ENCODE measurements at places on chromosomes 2 and 18.

- DNase-seq: no peak
These were observed 68.5 kb downstream of the AGPS start for GRCh38 chr2:177460973-177461585.

DNA sequence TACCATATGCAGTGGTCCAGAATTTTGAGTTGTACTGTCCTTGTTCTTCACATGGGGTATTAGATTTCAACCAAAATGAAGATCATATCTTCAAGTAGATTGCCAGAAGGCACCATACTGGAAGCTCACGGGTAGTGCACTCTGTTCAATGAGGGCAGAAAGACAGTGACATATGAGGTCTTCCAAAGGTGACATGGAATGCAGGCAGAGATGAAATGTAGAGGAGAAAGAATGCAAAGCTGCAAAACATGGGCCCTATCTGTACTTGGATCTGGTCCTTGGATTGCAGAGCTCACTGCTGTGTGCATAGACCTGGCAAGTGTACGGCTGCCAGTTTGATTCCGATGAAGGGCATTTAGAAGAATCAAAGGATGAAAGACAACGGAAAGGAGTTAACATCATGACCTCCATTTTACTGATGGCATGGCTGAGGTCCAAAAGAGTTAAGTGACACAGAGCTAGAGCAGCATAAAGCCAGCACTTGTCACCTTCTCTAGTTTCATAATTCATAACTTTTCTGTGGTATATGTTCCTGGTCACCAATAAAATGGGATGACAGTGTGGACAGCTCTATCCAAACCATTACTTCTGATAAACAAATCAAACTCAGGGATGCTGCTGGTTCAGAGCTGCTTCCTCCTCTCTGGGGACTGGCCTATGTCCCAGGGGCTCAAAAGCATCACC is 64.7 kb downstream of the BCL2 start:
- DNase-seq: no peak

DNA sequence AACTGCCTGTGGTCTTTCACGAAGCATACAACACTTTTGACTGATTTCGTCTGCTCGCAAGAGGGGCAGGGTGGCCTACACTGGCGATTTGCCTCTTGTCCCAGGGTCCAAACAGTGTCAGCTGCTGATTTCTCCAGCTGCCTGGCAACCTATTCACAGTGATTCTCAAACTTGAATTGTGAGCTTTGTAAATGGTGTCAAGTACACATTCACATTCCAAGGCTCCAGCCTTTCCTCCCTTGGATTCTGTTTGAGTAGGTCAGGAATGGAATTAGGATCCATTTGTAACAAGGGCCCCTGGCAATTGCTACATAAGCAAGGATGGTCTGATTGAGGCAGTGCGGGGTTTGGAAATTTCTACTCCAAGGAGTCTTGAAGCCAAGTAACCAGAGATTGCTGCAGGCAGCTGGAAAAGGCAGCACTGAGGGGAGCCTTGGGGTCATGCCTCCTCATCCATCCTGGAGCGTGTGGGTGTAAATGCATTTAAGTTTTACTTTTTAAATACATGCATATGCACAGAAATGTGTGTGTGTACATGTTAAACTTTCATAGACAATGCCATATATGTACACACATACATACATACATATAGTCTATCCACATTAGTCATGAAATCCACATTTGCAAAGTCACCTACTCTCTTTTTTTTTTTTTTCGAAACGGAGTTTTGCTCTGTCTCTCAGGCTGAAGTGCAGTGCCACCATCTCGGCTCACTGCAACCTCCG is 86.8 kb upstream of the UXS1 start:
- no peak for DNase-seq

- DNase-seq: no peak
These were observed 644.4 kb downstream of the GALR1 start for GRCh38 chr18:77894060-77894459.

DNA sequence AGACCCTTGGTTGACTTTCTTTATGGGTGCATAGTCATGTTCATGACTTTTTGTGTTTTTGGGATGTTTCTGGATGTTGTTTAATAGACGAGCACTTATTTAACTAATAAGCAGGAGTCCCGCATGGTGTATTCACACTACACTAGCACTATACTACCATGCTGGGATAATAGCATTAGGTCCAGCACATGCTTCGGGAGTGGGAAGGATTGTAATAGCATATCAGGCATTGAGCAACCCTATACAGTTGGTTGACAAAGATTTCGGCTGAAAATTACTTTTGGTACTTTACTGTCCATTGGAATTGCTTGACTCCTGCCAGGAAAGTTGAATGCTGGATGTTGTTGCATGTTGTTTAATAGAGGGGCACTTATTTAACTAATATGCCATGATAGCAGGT is 2.8 kb downstream of the SH3RF3 start:
- no peak for DNase-seq

DNA sequence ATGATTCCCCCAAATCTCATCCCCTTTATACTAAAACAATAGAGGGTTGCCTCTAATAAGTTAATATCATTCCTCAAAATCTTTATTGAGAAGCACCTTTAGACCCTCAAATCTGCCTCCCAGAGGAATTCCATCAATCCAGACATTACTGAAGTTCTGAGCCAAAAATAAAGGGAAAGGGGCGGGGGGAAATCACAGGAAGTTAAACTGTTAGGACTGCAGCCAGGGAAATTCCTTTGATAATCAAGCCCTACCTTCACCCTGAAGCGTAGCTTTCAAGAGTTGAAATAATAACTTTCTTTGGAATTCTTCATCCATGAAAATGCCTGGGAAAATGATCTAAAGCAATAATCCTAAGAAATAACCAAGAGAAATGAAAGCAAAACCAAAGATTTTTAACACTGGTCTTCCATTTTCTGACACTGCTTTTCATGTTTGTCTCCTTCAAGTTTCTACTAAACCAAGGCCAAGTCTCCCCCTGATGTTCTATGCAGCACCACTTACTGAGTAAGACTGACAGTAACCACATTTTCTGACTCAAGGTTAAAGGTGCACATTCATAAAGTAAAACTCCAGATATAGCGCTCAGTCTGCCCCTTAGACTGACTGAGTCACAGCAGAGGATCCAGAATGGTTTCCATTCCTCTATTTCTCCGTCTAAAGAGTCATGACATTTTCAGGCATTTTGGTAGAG is 78.2 kb downstream of the TCF4 start:
- no peak for DNase-seq

- no peak for DNase-seq
These were observed 164.1 kb downstream of the KIAA1328 start for GRCh38 chr18:36993068-36993467.

- DNase-seq: no peak
These were observed 1.7 kb downstream of the EVA1A start for GRCh38 chr2:75558786-75559679.

GRCh38 chr2:65576861-65577601 is 144.6 kb upstream of the SPRED2 start:
- no peak for DNase-seq

- DNase-seq: no peak
These were observed 32.1 kb downstream of the REEP1 start for GRCh38 chr2:86305195-86305914.

DNA sequence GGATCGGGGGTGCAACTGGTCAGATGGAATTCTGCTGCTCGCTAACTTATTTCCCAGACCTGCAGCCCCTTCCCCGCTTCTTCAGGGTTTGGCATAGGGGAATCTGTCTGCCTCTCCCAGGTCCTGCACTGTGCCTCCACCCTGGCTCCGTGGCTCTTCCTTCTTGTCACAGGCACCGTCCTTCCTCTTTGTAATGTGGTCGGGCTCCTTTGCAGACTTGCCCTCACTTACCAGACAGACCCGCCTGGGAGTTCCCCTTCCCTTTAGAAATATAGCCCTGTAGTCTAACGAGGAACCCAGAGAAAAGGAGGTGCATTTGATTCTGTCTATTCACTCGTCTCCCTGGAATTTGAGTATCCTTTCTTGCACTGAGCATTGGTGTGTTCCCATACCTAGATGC is 63.9 kb upstream of the PAX8 start:
- no peak for DNase-seq

DNA sequence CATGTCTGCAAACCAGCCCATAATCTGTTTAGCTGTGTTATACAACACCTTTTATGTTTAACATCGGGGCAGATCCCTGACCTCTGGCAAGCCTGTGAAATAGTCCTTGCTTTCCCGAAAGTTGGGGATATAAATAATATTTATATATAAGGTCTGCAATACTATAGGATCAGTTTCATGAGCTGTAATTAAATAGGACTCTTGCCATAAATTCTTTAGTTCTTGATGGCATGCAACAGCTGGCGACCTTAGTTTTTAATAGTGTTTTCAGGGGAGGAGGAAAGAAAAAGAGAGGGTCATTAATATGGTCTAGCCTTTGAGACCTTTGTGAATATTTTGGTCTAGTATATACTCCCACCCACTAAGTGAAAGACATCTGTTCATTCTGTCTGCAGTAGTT is 166.5 kb downstream of the MTX2 start:
- no peak for DNase-seq

- DNase-seq: no peak
These were observed 146.3 kb upstream of the APCDD1 start for GRCh38 chr18:10308154-10308553.

DNA sequence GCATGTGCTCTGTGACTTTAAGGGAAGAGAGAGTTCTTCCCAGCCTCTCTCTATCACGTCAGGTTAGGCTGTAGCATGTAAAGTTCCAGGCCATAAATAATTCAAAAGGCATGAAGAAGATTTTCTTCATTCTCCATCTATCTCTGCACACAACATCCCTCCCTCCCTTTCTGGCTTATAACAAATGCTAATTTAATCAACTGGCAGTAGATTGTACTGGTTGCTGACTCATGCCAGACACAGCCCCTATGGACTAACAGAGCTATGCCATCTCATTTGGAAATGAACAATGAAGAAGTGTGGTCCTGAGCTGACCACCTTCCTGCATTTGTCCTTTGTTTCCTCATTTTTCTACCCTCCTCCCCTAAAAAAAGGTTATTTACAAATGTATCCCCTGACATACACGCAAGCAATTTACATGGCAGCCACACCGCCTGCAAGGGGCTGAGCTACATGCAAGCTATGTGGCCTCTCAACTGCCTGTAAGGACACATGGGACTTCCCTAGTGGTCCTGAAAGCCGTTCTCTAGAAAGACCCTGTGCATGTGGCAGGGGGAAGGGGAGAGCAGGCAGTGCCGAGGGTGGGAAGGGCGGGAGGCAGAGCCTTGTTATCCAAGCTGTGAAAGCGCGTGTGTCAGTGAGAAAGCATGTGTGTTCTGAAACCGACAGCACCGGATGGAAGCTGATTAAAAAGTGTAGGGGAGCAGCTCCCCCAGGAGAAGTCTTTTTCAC is 90.9 kb upstream of the KLF7 start:
- DNase-seq: no peak

DNA sequence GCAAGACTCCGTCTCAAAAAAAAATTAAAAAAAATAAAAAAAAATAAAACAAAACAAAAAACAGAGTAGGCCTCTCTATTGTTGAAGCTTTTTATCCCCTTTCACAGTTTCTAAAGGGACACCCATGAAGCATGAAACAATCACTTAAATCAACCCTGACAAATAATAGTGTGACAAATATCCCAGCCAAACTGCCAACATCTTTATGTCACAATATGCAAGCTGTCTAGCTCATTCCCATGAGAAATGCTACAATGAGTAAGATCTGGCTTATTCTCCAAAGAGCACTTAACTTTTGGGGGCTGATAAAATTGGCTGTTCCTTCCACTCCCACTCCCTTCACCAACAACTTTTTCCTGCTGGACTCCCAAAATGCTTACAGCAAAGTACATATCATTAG is 21.7 kb upstream of the ABCA12 start:
- DNase-seq: no peak

DNA sequence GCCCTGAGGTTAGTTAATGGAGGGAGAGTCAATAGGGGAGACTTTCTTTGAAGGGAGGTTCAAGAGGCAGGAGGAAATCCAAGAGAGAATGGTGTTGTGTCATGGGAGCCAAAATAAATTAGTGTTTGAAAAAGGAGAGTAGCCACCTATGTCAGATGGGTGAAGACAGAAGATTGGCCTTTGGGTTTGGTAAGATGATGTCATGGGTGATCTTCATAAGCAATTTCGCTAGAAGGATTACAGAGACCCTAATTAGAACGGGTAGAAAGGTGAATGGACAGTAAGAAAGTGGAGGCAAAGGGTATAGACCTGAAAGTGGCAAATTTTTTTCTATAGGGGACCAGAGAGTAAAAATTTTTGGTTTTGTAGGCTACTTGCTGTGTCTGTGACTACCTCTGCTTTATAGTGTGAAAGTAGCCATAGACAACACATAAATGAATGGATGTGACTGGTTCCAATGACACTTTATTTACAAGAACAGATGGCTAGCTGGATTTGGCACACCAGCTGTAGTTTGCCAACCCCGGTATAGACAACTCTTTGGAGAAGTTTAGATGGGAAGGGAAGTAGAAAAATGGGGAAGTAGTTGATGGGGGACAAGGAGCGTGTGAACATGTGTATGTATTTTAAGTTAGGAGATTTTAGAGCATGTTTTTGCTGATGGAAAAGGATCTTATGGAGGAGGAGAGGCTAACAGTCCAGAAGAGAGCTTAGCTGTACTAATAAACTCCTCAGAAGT is 9.3 kb downstream of the STAMBP start:
- DNase-seq: no peak

- DNase-seq: no peak
These were observed 30.3 kb downstream of the TFCP2L1 start for GRCh38 chr2:121254748-121255147.

GRCh38 chr2:234512884-234513669 is 16.2 kb upstream of the ARL4C start:
- DNase-seq: no peak

GRCh38 chr2:603427-603826 is 73.8 kb downstream of the TMEM18 start:
- no peak for DNase-seq

Measured in activated CD4-positive, alpha-beta T cell treated with anti-CD3 and anti-CD28 coated beads, Interleukin-2, amount 50 U/mL, for 4 hours (primary cell).